ENCODE measurements at places on chromosomes 16 and 17. TPM values are rescaled to one million over a fixed set of nuclear protein-coding genes. Genes with fewer than 3 reads are reported as not detected.

DNA sequence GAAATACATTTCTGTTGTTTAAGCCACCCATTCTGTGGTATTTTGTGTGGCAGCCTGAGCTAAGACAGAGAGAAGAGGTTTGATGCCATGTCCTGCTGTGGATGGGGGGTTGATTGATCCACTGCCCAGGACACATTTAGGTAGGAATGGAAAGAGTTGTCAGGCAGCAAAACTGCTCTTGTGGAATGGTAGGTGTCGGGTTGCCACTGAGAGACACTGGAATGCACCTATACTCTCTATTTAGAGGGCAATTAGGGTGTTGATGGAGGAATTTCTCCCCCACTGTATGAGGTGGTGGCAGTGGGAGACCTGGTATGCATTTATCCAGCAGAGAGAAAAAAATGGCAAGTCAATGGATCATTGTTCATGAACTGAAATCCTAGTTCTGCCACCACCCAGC is 30.9 kb downstream of the CBLN1 start:
- no peak for DNase-seq

SECTM1 gene
- total RNA-seq, result 6.8 TPM

KSR1 gene
- 16.5 TPM for total RNA-seq

GALR2 gene
- total RNA-seq, result 0.27 TPM

DNA sequence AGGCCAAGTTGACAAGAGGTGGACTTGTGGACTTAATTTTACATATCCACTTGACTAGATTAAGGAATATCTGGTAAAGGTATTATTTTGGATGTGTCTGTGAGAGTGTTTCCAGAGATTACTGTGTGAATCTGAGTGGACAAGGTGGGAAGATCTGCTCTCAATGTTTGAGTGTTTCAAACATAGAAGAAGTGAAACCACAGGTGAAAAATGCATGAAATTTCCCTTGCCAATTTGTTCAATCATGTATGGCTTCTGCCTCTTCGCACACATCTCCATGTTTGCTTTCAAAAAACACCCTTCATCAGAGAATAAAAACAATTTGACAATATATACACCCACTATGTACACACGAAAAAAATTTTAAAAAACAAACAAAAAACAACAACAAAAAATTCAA is 152.7 kb downstream of the SALL1 start:
- DNase-seq, result no peak

GRCh38 chr16:65782611-65783600 is 583.6 kb upstream of the CDH5 start:
- DNase-seq, result no peak

GPR142 gene
- not detected for total RNA-seq
